NCI-H460 (cell line): ENCODE measurements at places on chromosomes 16 and 17. TPM values are rescaled to one million over a fixed set of nuclear protein-coding genes. Genes with fewer than 3 reads are reported as not detected.
A peak's percentile ranks its signal among the peaks of the same experiment; 100 is the strongest.

DNA sequence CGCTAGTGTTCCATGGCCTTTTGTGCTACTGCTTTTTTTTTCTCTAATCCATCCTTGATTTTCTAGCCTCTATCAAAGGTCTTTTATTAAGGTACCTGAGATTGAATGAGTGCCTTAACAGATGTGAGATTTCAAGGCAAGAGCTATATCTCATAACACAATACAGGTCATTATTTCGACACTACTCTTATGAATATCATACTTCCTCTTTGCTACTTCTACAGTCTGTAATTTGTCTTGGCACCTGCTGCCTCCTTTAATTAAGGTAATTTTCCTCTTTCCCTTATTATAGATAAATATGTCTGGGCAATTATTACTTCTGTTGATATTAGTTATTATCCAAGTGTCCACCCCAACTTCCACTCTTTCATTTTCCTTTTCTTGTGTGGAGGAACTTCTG, 5.3 kb downstream of the KRT28 start:
- DNase-seq = no peak

GRCh38 chr16:68363658-68364521, 53.1 kb downstream of the PRMT7 start:
- DNase-seq = no peak

- no peak for DNase-seq
These were observed 294.2 kb upstream of the C16orf82 start for GRCh38 chr16:26772503-26772902.

- no peak for DNase-seq
These were observed 87.4 kb upstream of the NKD1 start for GRCh38 chr16:50460538-50461399.

DNA sequence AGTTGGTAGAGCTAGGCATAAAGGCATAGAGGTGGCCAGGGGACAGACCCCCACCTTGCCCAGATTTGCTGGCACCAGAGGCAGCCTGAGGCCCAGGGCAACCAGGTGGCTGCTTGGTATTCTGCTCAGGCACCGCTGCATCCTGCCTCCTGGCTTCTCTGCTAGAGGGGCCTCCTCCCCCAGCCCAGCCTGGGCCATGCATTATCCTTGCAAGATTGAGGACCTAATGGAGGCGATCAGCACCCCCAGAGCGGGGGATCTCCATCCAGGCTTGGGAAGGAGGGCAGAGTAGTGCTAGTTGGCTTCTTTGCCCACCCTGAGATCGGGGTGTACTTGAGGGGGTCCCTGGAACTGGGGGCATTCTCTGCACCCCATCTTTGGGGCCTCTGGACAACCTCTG, 23.8 kb downstream of the CDK5RAP3 start:
- DNase-seq = no peak

DNA sequence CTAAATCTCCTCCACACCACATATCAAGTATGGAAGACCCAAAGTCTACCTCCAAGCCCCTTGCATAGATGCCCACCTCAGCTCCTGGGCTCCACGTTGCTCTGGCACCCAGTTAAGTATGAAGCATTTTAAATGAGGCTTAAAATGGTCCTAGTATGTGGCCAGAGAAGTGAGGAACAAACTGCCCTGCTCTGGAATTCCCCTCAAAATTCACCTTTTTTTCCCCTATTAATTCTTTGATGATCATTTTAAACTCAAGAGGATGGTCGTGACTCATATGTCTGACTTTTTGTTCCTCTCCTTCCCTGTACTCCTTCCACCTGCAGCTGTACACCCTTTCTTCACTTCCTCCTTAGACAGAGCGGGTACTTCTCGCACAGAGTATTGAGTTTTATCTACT, 234.5 kb upstream of the MYOCD start:
- no peak for DNase-seq

DNA sequence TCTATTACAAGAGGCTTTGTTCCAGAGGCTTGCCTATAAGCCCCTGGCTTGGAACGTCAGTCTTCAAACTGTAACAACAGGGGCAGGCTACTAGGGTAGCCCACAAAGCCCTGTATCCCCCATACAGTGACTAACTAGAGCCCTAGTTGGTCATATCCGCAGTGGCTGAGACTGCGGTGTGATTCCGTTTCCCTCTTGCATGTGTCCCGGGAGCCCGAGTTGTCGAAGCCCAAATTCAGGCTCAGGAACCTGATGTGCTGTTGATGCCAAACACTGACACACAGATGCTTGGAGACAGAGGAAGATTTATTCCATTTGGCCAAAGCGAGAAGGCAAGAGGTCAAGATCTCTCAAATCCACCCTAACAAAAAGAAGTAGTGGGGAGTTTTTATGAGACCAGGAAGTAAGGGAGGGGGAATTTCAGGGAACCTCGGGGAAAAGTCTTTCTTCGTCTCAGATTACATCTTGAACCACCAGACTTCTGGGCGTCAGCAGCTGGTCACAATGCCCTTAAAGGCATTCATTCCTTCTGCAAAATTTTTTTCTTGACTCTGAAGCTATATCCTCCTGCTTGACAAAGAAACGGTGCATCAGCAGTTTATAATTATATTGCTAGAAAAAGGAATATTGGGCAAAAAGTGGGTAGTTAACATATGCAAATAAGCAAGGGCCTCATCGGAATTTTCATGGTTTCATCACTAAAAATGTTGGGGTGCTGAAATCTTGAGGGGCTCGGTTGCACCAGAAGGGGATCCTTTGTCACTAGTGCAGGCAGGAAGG, 879 bp downstream of the SLFN5 start:
- DNase-seq = peak; percentile 39

GRCh38 chr16:27495191-27495590, 54.5 kb downstream of the GTF3C1 start:
- DNase-seq = no peak

- DNase-seq = no peak
These were observed 190.1 kb upstream of the FOXF1 start for GRCh38 chr16:86320237-86320595.

- DNase-seq = peak; percentile 12
These were observed 32.6 kb upstream of the CBFA2T3 start for GRCh38 chr16:89009343-89010209.

The ORMDL3 gene
- 13.1 and 14.9 TPM in 2 replicates for total RNA-seq

The ABAT gene
- 0.52 and 0.59 TPM in 2 replicates for total RNA-seq

The MYH1 gene
- not detected in 2 replicates for total RNA-seq

The PLXDC1 gene
- total RNA-seq = 0.10 TPM in 1 of 2 replicates, not detected in the other

The PRSS22 gene
- not detected in 2 replicates for total RNA-seq
